ENCODE measurements at places on chromosomes 1 and 21.

DNA sequence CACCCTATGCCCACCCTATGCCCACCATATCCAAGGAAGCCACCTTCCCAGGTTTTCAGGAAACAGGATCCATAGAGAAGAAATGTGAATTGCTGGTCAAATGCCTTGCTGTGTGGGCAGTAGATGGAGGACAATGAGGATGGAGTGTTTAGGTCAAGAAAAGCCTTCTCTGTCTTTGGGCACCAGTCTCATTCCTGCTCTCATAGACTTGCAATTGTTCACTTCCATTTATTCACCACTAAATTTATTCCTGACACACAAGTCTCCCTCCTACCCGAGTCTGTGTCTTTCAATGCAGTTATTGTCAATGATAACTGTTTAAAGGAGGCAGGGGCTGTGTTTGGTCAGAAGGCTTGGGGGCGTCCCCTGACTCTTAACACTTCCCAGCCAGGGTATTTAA, 48.0 kb upstream of the ITPKB start:
- no peak for DNase-seq

- no peak for DNase-seq
Measured at GRCh38 chr1:215497528-215497927, 69.6 kb upstream of the KCTD3 start.

- no peak for DNase-seq
Measured at GRCh38 chr1:85566890-85567289, 13.7 kb upstream of the CCN1 start.

DNA sequence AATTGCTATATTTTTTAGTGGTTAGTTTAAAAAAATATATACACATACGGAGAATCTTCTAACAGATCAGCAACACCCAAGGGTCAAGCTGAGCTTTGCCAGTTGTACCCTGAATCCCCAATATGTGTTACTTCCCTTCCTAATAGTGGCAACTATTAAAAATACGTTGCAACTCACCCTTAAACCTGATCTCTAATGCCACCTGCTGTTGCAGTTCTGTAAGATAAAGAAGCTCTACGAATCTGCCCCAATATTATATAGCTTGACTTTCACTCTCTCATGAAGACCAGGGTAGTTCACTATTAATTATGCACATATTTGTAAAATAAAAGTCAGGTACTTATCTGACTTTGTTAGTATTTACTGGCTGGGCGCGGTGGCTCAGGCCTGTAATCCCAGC, 58.4 kb downstream of the ASH1L start:
- DNase-seq, result no peak

GRCh38 chr1:29180497-29181412, 945 bp downstream of the SRSF4 start:
- DNase-seq, result no peak

DNA sequence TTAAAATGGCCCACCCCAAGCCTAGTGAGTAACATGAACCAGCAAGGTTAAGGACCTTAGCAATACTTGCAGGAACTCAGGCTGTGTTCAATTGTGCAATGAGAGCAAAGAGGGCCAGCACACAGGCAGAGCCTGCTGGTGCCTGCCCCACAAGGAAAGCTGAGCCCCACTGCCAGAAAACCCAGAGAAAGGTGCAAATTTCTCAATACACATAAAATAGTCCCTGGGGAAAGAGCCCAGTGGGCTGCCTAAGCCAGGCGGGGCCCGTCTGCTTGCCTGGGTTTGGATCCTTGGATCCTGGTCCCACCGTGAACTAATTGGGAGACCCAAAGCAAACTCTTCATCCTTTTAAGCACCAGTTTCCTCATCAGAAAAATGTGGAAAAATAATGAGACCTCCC, 128.5 kb upstream of the CACNA1E start:
- DNase-seq, result no peak

DNA sequence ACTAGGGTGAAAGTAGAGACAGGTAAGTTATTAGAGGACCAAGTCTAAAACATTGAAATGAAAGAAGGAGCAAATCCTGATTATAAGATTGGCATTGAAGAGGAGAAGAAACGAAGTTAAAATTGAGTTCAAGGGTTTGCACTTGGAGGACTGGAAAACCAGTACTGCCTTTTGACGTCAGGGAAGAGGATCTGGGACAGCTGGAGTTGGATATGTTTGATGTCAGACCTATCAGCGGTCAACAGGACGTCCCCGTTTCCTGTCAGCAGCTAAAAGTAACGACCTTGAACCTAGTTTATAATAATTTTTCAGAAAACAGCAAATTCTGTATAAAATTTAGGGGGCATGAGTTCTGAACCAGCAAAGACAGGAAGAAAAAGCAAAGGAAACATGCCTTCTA, 1.2 kb upstream of the NID1 start:
- no peak for DNase-seq

DNA sequence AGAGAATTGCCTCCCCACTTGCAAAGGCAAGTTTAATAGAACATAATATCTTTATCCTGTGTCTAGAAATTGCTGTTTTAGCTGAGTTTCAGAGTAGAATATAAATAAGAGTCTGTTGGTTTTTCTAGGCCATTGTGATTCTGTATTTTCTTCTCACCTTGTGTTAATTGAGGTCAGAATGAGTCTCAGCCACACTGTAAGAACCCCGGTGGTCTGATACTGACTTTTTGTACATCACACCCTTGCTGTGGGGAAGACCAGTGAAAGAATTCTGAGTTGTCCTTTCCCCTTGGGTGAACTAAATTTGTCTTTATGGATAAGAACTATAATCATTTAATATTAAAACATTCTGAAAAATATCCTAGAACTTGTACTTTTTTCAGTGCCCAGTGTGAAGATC, 6.8 kb downstream of the HIPK1 start:
- DNase-seq, result no peak

GRCh38 chr1:67862685-67863084, 29.4 kb upstream of the GNG12 start:
- DNase-seq, result no peak

DNA sequence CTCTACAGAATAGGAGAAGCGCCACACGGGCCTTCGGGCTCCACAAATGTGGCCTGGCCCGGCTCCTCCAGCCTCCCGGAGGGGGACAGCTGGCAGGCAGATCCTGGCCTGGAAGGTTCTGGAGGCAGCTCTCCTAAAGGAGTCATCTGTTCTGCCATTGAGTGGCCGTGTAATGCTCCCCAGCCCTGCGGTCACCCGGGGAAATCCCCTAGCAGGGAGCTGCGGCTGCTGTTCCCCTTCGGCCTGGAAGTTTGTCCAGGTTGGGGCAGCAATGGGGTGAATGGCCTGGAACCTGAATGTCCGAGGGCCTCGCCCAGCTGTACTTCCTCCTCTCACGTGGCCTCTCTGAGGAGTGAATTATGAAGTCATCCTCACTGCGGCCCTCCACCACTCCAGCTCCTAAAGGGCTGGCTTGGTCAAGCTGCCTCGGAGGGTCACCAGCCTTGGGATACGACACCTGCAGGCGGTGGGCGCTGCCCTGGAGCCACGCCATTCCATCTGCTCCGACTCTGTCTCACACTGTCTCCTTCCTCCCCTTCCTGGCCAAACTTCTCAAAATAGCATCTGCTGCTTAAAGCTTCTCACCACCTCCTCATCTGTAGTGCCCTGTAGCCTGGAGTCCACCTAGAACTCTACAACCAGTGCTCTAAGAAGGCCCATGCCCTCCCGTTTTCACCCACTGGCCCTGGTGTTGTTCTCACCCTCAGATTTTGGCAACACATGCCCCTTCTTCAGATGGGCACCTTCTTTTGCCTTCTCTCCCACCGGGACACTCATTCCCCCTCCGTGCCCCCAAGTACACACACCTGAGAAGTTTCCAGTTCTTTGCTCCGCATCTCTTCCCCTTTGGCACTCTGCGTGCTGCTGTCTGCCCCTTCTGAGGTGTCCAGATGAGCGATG, 54.4 kb upstream of the TMPRSS2 start:
- no peak for DNase-seq

DNA sequence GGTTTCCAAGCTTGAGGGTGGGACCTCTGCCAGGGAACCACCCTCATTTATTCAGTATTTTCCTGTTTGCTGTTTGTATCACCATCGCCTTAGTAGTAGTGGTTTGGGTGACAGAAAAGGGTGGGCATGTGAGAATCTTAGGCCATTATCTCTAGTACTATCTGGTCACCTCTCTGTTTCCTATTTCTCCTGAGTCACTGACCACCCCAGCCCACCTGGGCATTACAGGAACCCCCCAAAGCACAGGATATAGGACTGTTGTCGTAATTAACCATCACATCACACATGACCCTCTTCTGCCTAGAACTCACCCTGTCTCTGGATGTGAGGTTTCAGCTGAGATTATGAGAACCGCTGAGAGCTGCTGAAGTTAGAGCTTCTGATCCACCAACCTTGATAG, 60.4 kb downstream of the IL23R start:
- no peak for DNase-seq

DNA sequence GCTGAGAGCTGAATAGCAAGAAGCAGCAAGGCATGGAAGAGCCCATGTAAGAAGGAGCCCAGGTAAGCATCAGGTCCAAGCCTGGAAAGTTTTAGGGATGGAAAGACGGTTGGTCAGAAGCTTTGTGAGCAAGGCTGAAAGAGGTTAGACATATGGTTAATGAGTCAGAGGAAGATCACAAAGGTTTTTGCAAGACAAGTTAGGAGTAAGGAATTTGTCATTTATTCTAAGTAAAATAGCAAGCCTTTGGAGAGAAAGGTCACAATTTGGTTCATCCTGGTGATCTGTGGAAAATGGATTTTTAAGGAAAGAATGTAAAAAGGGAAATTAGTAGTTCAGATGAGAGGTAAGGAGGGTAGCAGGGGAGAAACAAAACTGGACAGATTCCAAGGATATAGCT, 106.7 kb downstream of the DPYD start:
- no peak for DNase-seq

GRCh38 chr1:111289371-111289770, 1.3 kb upstream of the CHIA start:
- no peak for DNase-seq

GRCh38 chr1:65083263-65083896, 64.6 kb upstream of the AK4 start:
- DNase-seq, result no peak

DNA sequence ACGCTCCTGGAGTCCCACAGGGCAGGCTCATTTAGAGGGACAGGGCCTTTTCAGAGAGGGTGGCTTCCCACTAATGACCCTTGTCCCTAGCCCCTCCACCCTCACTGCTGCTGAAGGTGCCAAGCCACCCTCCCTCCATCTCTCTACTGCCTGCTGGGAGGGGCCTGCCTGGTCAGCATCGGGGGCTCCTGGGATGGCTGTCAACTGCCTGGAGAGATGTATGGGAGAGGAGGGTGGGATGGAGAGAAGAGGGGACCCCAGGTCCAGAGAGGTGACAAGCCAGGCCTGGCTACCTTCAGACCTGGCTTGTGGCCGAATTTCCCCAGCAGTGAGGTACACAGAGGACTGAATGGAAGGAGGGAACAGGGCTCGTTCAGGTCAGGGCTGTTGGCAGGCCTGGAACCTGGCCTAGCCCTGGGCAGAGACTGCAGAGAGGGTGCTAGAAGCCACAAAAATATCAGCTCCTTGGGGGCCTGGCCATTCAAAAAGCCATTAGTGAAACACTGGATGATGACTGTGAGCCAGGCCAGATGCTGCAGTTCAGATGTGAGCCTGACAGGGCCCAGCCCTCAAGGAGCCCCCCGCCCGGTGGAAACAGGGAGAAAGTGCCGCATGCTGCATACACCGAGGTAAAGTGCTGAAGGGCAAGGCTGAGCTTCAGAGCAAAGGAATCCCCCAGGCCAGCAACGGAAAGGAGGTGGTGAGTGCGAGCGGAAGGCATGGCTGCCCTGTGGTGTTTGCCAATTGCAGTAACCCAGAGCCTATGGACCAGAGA, 20.0 kb downstream of the MMEL1 start:
- DNase-seq, result no peak

GRCh38 chr1:23196627-23197328, 20.5 kb downstream of the HTR1D start:
- DNase-seq, result peak; percentile 91

- DNase-seq, result no peak
Measured at GRCh38 chr1:222452031-222452430, 95.9 kb downstream of the HHIPL2 start.

DNA sequence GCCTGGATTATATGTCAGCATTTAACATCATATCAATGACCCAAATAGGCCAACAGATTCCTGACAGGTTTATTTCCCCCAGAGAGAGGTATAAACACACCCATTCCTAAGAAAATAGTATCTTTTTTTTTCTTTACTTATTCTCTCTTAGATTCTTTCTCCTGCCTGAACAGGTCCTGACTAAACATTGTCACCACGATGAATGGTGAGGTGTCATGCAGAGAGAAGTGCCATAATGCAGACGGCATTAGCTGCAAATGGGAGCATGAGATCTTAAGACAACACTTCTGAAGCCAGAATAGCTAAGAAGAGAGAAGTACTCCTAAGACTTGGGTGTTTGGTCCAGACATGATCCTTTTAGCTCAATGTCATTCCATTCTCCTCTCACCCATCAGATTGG, 131.3 kb downstream of the ZNF648 start:
- DNase-seq, result no peak

DNA sequence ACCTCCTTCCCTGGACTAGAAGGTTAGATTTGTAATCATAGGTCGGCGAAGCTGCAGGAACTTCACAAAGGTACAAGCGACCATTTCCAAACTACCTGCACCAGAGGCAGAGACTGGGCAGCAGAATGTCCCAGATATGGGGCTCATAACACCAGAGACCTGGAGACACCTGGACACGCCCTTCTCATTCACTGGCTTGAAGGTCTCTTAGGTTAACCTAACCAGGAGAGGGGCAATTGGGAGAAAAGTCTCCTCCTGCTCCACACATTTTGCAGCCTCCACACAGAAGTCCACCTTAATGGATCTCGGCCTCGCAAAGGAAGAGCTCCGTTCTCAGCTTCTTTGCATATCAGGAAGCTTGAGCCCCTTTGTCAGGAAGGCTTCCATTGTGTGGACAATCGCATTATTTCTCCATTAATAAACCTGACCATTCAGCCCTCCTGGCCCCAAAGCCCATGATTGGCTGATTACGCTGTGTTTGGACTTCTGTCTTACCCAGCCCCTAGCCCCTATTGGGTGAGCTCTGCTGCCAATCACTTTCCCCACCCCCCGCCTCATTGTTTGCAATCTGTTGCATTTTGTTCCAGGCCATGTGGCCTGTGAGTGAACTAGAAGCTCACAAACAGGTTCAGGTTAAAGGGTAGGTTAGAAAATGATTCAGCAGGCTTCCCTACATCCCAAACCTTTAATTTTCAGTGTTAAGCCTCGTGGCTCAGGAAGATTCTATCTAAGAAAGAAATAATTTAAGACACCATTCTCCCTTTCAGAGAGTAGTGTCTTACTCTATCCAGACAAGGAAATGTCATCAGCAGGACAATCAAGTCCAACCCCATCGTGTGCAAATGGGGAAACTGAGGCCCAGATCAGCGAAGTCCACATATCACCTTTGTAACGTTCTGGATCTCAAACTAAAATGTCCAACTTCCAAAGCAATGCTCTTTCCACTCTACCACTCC, 2.8 kb downstream of the MYCL start:
- no peak for DNase-seq

All from AG09309 (cell line).